ENCODE measurements at places on chromosomes 5 and 9.

DNA sequence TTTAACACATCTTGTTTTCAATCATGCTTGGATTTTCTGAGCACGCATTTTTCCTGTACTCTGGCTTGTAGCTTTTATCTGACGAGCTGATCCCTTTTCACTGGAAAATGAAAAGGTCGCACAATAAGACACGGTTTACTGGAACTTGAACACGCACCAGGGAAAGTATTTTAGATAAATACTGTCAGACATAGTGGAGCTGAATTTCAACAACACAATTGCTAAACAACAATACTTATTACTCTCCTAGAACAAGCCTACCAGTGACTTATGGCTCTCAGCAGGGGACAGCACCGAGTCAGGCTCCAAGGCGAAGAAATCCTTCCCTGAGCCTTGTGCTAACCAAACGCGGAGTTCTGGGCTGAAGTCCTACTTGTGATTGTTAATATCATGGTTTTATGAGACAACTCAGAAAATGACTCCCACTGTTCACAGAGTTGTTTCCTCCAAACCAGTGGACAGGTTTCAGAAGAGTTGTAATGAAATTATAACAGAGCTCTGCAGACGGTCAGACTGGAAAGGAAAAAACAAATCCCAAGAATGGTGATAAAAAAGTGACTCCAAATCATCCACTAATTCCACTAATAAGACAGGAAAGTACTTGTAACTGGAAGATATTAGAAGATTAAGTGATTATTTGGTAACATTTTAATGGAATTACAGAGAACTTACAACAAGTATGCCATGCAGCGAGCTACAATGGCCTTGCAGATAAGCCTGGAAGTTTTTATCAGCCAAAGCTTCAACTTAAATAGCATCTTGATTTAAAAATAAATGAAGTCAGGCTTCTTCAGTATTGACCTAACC is 359.6 kb downstream of the EBF1 start:
- DNase-seq = no peak

DNA sequence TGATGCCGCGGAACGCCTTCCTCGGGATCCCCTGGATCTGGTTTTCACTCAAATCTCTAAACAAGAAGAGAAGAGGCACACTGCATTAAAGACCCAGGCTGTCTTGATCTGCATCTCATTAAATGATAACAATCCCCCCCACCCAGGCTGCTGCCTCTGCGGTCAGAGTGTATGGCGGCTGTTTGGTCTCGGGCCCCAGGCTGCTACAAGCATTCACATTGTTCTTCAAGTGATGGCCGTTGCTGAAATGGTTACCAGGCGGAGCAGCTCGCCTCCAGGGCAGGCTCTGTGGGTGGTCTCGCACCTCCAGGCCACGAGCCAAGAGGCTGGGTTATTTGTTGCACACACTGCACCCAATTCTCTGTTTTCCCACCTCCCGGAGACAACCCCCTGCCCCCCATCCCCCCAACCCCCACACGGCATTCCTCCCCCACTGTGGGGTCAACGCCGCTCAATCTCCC is 304.1 kb upstream of the PANK3 start:
- no peak for DNase-seq

DNA sequence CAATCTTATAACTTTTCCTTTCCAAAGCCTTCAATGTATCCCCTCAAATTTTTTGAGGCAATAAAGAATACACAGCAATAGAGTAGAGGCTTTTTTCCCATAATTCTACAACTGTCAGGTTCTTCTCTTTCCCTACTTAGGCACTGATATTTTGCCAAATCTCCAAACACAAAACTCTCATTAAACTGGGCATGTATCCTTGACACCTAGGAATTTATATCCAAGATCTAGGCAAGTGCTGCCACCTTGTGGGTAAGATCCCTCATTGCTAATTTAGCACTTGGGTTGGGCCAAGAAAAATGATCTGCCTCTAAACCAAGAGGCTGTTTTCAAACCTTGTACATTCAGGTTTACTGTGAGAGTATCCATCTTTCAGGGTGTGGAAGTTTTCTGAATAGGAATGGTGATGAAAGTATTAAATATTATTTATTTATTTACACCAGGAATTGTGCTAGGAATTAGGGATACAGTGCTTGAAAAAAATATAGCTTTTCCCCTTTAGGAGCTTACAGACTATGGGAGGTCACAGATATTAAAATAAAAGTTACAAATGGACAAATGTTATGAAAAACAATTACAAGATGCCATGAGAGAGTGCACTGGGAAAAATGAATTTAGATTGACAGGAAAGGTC is 17.6 kb downstream of the TSTD2 start:
- peak; percentile 39 for DNase-seq

DNA sequence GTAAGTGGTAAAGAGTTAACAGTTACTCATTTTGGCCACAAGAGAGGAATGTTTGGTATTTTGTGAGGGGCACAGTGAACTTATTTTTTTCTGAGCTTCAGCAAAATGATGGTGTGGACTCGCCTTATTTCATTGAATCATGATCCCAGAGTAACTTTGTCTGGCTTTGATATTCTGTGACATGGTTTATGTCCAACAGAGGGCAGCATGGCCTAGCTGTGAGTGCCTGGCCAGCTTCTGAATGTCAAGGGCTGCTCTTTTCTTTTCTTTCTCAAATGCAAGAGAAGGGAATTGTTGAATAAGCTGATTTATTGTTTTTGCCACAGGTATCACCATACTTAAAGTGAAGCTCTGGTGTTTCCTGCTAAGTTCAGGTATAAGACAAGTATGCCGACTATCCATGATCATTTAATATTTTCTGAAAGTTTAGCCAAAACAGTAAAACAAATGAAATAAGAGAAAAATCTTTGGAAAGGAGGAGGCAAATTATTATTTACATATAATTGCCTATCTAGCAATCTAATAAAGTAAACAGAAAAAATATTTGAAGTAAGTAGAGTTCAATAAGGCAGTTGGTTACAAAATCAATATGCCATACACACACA is 31.7 kb downstream of the MRPL22 start:
- no peak for DNase-seq

- no peak for DNase-seq
Measured at GRCh38 chr5:7856855-7857254, 5.9 kb upstream of the CFAP90 start.

- no peak for DNase-seq
Measured at GRCh38 chr9:116494815-116495634, 192.1 kb upstream of the TRIM32 start.

DNA sequence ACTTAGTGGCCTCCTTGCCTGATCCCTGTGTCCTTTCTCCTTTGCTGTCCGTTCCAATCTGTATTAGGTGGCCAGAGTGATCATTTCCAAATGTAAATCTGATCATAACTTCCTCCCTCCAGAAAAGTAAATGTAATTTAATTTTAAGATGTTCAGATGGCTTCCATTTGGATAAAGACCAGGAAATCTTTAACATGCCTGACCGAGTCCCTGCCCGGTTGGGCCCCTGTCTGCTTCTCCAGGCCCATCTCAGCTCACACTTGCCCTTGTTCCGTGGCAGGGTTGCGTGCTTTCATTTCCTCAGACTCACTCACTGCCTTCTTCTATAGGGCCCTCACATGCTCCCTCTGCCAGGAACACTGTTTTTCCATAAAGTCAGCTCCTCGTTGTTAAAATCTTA is 7.6 kb downstream of the MAP3K1 start:
- no peak for DNase-seq

- no peak for DNase-seq
Measured at GRCh38 chr5:2748861-2749513, 2.5 kb downstream of the IRX2 start.

DNA sequence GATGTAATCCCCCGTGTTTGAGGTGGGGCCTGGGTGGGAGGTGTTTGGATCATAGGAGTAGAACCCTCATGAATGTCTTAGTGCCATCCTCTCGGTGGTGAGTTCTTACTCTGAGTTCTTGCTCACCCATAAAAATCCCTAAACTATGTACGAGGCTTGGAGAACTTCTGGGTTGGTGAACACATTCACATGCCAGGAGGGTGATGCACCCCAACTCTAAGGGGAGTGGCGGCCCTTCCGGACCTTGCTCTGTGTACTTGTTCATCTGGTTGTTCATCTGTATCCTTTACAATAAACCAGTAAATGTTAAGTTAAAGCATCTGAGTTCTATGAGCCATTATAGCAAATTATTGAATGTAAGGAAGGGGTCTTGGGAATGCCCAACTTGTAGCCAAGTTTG is 36.0 kb upstream of the RIC1 start:
- no peak for DNase-seq

DNA sequence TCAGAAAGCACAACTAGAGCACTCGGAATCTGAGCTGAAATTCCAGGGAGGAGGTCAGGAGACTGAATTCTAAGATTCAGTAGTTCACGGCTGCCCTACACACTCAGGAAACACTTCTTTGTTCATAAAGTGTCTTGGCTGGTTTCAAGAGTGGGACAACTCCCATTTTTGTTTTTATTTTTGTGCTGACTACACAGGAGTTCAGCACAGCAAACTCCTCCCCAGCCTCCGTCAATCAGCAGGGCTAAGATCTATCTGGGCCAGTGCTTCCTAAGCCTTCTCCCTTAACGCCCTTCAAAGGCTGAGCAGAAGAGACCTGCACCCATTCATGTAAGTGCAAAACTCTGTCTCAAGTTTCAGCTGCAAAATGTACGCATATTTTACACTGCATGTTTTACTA is 250.1 kb downstream of the CRB2 start:
- no peak for DNase-seq

DNA sequence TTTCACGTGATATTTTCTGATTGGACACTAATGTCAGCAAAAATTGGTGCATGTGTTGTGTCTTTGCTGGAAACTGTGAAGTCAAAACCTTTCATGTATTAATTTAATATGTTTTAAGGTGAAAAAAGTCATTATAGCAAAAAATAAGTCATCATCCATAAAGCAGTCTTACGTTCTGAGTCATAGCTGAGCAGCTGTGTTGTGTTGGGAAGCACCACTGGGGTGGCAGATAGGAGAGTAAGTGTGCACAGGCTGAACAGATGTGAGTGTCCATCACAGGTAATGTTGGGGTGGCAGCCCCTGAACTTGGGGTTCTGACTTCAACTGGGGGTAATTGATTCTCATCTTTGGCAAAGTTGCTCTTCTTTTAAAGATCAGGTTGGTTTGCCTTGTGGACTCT is 156.8 kb downstream of the NXNL2 start:
- DNase-seq = no peak

GRCh38 chr9:89225036-89225435 is 46.4 kb upstream of the SHC3 start:
- DNase-seq = no peak

GRCh38 chr5:149667829-149668330 is 62.2 kb upstream of the PPARGC1B start:
- DNase-seq = no peak

DNA sequence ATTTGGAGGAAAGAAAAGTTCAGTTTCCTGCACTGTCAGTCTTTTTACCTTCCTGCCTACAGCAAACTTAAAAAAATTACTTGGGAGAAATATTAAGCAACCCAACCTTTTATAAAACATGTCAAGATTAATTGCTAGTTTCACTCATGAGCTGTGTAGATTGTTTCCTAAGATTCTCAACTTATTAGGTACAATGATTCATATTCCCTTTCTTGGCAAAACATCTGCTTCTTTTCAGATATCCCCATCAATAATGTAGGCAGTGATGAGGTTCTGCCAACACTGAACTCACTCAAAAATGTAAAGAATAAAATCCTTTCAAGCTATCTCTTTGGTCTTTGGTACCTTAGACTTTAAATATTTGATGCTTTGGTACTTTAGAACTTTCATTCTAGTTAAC is 56.0 kb downstream of the ISL1 start:
- DNase-seq = no peak

DNA sequence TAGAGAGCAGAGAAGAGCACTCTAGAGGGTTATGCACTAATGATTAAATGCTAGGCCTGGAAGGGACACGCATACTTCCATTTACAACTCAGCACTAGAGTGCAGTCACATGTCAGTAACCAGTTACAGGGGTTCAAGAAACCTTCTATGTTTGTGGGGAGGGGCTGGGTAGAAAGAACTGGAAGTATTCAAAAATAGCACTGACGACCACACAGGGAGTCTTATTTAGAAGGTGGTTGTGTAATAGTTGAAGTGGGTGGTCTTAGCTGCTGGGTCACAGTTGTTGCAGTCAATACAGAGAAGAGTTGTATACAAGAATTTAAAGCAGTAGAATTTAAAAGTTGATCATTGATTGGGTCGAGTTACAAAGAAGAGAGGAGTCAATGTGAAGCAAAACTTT is 15.4 kb downstream of the AOPEP start:
- DNase-seq = no peak

GRCh38 chr5:178360926-178361235 is 128.3 kb upstream of the PHYKPL start:
- DNase-seq = no peak

GRCh38 chr9:38009035-38009501 is 60.0 kb downstream of the SHB start:
- DNase-seq = no peak

DNA sequence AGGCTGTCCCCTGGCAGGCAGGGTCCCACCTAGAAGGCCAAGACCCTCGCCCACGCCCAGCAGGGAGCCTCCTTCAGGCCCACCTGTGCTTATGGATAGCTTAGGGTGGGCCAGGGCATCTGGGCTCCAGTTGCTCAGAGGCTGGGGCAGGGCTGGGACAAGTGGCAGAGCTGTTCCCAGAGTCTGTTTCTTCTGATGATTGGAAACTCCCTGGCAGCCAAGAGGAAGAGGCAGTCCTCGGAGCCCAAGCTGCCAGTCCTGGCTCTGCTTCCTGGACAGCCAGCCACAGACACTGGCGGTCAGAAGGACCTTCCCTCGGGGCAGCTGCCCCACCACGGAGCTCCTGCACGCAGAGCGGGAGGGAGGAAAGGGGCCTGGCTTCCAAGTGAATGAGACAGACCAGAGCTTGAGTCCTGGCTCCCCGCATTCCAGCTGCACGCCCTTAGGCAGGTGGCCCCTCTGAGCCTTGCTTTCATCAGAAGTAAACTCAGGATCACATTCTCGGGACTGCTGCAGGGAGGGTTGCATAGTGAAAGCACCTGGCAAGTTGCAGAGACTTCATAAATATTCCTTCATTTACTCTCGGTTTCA is 37.9 kb upstream of the GABRP start:
- no peak for DNase-seq

DNA sequence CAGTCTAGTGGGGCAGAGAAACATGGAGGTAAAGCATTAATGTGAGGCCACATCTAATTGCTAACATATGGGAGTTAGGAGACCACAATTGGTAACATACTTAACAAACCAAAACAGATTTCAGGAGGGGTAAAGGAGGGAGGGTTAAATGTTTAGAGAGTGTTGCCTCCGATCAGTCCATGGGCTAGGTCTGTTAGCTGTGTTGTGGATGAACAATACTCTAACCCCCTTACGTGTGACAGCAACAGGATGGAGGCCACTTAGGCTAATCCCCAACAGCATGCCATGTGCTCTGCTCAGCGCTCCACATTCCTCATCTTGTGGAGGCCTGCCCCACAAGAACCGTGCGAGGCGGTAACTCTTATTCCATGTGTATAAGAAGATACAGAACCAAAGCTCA is 167.0 kb downstream of the CRB2 start:
- DNase-seq = no peak

DNA sequence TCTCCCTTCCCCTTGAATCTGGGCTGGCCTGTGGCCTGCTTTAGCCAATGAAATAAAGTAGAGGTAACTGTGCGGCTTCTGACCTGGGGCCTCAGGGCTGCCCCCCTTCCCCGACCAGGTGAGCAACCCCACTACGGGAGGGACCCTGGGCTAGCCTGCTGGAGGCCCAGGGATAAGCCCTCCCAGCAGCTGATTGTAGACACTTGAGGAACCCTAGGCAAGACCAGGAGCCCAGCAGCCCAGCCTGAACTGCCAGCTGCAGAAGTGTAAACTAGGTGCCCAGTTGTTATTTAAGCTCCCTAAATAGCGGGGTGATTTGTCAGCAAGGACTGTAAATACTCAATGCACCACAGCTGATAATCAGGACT is 41.3 kb downstream of the RAPGEF1 start:
- DNase-seq = no peak

GRCh38 chr5:16784843-16785791 is 151.0 kb downstream of the MYO10 start:
- no peak for DNase-seq
